ENCODE measurements at places on chromosomes 4 and X.

- no peaks in the 10 kb centered on the region for H3K27me3 ChIP-seq
- no peak overlapping the region for H3K4me3 ChIP-seq
- DNase-seq, result no peak
- no peaks in the 10 kb centered on the region for H3K4me1 ChIP-seq
- H3K36me3 ChIP-seq, result no peaks in the 10 kb centered on the region
- no peak overlapping the region for H3K27ac ChIP-seq
Observed at GRCh38 chrX:121457096-121457495, 409.7 kb downstream of the GLUD2 start.

- no peak overlapping the region for H3K27ac ChIP-seq
- H3K4me3 ChIP-seq, result no peak overlapping the region
- H3K36me3 ChIP-seq, result no peaks in the 10 kb centered on the region
- H3K27me3 ChIP-seq, result no peaks in the 10 kb centered on the region
Observed at GRCh38 chr4:166128403-166128802, 255.4 kb downstream of the TLL1 start.

DNA sequence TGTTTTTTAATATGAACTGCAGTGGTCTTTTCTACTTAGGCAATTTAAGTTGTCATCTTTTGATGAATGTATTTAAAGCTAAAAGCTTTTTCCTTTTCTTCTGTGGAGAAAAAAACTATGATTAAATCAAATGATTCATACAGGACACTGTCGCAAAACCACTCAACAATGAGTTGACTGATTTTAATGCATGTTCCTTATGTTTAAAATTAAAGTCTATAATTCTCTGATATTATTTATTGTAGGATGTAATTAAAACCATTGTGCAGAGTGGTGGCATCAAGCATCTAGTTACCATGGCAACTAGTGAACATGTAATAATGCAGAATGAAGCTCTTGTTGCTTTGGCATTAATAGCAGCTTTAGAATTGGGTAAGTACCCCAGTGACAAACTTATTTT lies 172.5 kb downstream of the RAP1GDS1 start:
- no peaks in the 10 kb centered on the region for H3K4me1 ChIP-seq
- DNase-seq, result no peak
- no peak overlapping the region for H3K4me3 ChIP-seq

- no peak overlapping the region for H3K4me3 ChIP-seq
- no peak overlapping the region for H3K27ac ChIP-seq
- no peaks in the 10 kb centered on the region for H3K4me1 ChIP-seq
- H3K36me3 ChIP-seq, result no peaks in the 10 kb centered on the region
- H3K27me3 ChIP-seq, result no peaks in the 10 kb centered on the region
Observed at GRCh38 chr4:116101321-116101720, 984.1 kb downstream of the TRAM1L1 start.

- H3K36me3 ChIP-seq, result no peaks in the 10 kb centered on the region
- H3K27ac ChIP-seq, result no peak overlapping the region
- peaks cover 17% of the 10 kb centered on the region for H3K4me1 ChIP-seq
Observed at GRCh38 chr4:15893962-15894361, 44.6 kb downstream of the FGFBP1 start.

All from CD14-positive monocyte (primary cell).